Spleen (tissue), 13 donors: ENCODE measurements at places on chromosomes 3 and 15.
A peak's percentile ranks its signal among the peaks of the same experiment; 100 is the strongest.

DNA sequence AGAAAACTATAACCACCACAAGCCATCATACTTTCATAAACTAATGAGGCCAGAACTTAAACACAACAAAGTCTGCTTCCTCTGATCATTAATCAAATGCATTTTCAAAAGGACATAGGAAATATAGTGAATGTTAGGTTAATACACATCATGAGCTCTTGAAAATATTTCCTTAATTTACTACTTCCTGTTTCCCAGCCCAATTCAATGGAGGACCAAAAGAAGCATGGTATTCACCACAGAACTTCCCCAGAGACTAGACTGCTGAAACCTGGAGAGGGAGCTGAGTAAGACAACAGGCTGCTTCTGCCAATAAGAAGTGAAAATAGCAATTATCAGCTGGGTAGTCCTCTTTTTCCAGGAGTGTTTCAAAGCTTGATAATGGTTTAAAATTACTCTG, 250.3 kb downstream of the ULK4 start:
- DNase-seq, result no peak

GRCh38 chr3:124759666-124760401, 29.6 kb downstream of the UMPS start:
- DNase-seq, result no peak

DNA sequence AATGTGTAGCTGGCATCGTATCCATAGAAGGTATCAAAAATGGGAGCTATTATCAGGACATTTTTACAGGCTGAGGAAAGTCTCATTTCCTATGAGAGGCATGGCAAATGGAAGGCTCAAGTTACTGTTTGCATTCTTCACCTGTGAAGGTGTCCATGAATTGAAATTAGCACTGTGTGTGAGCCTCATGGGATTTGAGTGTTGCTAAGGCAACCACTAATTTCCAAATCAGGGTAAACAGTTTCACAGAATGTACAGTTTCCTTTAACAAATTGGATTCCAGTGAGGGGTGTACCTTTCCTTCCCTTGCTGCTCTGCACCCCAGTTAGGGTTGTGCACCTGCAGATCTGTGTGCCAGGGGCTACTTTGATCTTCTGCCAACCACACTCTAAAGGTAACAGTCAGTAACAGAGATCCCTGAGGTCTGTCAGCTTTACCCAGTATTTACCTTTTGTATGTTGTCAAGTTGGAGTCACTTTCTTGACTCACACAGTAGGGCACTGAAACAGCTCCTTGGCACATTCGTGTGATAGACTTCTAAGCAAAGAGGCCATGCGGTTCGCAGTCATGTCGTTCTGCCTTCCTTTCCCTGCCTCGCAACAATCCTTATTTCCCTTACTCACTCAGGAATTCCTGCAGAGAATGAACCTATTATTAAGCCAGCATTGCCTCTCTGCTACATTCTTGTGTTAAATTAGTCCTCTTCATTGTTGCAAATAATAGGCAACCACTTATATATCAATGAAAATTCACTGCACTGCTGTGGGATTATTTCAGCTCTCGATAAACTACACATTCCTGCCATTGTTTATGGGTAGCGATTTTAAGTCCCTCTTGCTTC, 129.8 kb upstream of the GBE1 start:
- no peak for DNase-seq

DNA sequence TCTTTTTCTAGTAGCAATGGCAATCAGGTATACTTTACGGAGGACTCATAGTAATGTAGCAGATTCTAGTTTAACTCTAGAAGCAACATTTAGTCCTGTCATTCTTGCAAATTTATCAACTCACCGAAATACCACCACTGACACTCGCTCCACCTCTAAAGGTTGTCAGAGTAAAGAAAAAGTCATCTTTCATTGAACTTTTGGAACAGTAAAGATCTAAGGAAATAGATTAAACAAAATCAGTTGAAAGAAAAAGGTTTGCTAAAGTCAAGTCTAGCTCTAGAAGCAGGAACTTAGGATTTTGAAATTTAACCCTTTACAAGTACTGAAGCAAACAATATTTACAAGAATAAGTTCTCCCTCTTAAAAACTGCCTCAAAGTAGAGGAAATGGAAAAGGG, 8.7 kb downstream of the ATP8B4 start:
- no peak for DNase-seq

GRCh38 chr3:68787106-68787626, 145.2 kb downstream of the TAFA4 start:
- no peak for DNase-seq

- no peak for DNase-seq
These were observed 17.2 kb downstream of the MKRN2 start for GRCh38 chr3:12574131-12574530.

GRCh38 chr15:67601073-67601472, 58.6 kb downstream of the MAP2K5 start:
- DNase-seq, result no peak

GRCh38 chr3:36714343-36715086, 49.8 kb downstream of the DCLK3 start:
- no peak for DNase-seq

DNA sequence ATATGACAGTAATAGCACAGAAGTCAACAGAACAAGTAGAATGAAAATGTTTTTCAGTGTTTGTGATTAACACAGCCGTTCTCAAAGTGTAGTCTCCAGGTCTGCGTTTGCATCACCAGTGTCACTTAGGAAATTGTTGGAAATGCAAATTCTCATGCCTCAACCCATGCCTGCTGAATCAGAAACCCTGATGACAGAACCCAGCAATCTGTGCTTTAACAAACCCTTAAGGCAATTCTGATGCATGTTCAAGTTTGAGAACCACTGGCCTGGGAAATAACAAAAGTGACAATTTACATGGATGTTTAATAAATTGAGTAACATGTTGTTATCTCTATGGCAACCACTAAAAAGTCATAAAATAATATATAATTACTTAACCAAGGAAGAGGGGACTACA, 103.1 kb upstream of the ATP11B start:
- DNase-seq, result no peak

DNA sequence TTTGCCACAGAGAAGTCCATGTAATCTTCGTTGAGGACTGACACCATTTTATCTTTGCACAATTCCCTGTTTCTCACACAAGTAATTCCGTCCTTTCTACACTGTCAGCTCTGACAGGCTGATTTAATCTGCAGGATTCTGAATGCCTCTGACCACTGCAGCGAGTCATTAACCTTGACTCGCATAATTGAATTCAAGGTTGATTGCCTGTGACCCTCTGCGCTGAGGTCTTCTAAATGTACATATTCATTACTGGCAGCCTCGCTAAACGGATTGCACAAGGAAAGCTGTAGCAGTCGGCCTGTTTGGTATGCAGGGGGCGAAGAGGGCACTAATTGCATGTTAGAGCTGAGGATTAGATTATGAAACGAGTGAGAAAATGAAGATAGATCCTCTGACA, 147.8 kb downstream of the SHOX2 start:
- no peak for DNase-seq

GRCh38 chr15:98778960-98779359, 130.6 kb downstream of the IGF1R start:
- no peak for DNase-seq

DNA sequence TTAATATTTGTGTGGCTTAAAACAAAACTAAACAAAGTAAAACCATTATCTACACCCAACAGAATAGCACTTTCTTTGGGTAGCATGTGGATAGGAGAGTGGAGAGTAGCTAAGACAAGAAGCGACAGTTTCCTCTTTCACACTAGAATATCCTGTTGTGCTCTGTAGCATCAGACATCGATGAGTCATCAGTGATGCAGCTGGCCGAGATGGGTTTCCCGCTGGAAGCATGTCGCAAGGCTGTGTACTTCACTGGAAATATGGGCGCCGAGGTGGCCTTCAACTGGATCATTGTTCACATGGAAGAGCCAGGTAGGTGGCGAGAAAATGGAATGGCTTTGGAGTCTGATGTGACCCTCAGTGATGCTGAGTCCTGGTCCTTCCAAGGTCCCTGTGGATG, 108.1 kb downstream of the USP13 start:
- no peak for DNase-seq

- no peak for DNase-seq
These were observed 25.0 kb downstream of the LIPH start for GRCh38 chr3:185527364-185527763.

DNA sequence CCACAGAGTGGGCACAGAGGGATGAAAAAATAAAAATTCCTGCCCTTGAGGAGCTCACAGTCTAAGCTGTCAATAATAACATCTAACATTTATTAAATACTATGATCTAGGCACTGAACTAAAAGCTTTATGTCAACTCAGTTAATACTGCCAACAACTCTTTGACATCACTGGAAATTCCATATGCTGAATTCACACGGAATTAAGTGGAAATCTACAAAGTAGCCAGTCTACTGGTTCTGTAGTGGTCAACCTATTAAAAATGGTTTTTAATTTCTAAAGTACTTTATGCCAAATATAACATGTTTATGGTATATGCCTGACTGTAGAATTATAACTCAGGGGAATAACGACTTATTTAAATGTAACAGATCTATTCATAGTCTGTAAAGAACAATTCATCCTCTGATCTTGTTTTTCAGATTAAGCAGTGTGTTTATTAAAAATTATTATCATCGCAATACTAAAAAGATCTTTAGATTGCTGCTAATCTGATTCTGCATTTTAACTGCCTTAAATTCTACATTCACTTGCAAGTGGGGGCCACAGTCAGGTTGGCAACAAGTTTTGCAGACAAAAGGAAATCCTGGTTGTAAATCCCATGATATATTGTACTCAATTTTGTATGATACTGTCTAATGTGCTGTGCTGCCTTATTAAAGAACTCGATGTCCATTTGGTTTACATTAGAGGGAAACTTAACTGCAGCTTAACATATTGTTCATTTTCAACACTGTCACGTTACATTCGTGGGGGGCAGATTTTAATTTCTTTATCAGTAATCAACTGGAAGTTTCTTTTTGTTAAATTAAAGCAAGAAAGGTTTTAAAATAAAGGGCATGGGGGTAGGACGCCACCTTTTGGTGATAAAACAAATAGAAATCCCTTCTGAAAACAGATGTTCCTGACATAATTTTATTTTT, 2.6 kb upstream of the FOXP1 start:
- DNase-seq, result no peak

GRCh38 chr3:45992133-45992729, 3.4 kb downstream of the FYCO1 start:
- DNase-seq, result no peak

DNA sequence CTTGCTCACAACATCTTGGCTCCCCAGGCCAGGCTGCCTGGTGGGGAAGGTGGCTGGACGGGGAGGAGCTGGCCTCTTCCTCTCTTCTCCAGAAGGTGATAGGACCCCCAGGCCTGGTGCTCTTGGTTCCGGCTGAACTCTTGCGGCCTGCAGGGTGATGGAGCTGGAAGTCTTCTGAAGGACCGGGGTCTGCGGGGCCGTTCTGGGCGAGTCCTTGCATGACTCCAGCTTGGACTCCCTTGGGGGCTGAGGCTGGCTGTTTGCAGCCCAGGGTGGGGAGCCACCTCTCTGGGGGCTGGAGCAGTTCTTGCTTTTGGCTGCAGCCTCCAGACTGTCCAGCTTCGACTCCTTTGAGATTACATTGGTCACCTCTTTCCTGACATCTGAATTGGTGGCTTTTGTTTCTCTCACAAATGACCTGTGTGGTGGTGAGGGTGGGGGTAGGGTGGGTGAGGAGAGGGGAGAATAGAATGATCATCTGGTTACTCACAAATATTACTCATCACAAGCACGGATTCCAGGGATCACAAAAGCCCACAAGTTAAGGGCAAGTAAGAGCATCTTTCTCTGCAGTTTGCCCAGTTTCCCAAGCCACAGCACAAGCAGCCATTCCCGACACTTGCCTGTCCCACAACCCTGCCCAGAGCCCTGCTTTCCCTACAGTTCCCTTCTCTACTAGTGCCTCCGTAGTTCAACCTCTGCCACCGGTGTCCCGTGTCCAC, 149.1 kb upstream of the HACD2 start:
- DNase-seq, result no peak

DNA sequence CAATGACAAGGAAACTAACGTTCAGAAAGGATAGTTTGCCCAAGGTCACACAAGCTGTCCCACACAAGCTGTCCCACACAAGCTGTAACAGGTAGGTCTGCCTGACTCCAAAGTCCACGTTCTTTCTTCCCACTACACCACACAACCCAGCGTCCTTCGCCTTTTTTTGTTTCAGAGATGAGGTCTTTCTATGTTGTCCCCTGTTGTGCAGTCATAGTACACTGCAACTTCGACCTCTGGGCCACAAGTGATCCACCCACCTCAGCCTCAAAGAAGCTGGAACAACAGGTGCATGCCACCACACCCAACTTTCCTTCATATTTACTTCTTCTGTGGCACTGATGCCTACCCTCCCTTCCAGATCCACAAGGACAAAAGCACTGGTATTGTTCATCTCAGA, 21.4 kb downstream of the MB21D2 start:
- no peak for DNase-seq

DNA sequence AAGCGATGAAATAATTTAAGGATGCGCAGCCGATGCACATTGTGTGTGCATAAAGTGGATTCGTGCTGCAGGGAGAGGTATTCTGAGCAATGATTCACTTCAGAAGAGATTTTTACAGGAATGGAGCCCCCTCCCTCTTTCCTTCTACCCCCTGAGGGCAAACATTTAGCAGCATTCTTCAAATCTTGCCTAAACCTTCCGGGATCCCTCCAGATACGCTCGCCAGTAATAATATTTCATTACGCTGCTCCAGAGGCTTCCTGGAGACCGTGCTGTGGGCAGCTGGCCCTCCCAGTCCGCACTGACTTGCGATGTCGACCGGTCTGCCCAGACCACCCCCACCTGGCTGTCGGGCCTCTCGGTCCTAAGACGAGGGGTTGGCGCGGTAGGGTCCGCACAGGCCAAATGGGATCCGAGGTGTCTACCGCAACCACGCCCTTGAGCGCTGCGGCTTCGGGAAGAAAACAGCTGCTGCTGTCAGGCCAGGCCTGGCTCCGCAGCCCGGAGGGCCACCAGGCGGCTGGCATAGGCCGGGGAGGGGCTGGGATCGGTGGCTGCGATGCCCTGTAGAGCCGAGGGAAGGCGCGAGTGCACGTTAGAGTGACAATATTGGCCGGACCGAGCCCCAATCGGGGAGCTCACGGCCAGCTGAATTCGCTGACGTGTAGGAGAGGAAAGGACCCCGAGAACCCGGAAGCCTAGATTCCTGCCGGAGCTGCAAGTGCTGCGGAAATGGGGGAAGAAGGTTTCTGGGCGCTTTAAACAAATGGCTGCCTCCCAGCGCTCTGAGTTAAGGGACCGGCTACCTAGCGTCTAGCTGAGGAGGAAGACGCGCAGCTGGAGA, 14.3 kb downstream of the ZIC4 start:
- peak; percentile 57 for DNase-seq

DNA sequence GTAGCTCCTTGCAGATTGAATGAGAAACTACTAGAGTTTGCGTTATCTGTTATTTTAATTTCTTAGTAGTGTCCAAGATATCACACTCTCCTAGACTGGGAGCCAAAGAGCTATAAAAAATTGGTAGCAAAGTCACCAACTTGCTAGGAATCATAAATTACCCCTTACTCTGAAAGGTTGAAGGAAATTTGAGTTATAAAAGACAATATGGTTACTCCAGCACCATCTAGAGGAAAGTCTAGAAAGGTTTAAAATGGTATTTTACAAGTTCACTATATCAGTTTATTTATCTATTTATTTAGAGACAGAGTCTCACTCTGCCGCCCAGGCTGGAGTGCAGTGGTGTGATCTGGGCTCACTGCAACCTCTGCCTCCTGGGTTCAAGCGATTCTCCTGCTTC, 121.6 kb downstream of the RBPMS2 start:
- no peak for DNase-seq
